ENCODE measurements at places on chromosomes 3 and 15. TPM values are rescaled to one million over a fixed set of nuclear protein-coding genes. Genes with fewer than 3 reads are reported as not detected.
A peak's percentile ranks its signal among the peaks of the same experiment; 100 is the strongest.

GRCh38 chr3:49914906-49915305 is 11.2 kb upstream of the MST1R start:
- DNase-seq: no peak

- DNase-seq: no peak
Observed at GRCh38 chr3:8653800-8654408, 9.3 kb upstream of the SSUH2 start.

- DNase-seq: no peak
Observed at GRCh38 chr15:87827131-87827530, 429.4 kb downstream of the NTRK3 start.

- no peak for DNase-seq
Observed at GRCh38 chr3:16171009-16171408, 3.5 kb upstream of the GALNT15 start.

- DNase-seq: no peak
Observed at GRCh38 chr3:82561784-82562183, 800.3 kb upstream of the GBE1 start.

DNA sequence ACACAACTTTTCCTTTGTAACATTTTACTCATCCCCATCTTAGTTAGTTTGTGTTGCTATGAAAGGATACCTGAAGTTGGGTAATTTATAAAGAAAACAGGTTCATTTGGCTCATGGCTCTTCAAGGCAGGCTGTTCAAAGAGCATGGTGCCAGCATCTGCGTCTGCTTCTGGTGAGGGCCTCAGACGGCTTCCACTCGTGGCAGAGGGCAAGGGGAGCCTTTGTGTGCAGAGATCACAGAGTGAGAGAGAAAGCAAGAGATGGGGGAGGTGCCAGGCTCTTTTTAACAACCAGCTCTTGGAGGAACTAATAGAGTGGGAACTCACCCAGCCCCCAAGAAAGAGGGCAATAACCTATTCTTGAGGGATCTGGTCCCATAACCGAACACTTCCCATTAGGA is 23.1 kb downstream of the PLA2G4F start:
- DNase-seq: no peak

DNA sequence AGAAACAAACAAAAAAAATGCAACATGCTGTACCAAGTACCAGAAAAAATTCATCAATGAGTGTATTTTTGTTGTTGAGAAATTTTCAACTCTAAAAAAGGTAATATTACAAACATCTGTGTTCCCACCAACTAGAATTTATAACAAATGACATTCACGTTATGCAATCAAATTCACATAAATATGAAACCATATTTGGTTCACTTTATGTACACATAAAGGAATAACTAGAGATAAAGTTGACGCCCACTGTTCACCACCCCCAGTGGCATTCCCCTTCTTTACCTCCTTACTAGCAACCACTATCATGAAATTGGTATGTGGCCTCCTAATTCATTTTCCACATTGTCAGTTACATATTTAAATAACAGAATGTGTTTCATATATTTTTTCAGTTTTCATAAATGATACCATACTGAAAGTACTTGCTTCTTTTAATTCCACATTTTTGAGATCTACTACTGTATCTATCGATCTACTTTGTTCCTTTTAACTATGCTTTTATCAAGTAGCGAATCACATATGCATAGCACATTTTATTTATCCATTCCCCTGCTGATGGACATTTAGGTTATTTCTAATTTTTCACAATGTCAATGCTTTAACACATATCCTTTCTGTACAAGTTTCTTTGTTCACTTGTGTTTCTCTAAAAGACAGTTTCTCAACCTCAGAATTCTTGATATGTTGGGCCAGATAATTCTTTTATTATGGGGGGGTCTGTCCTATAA is 34.5 kb downstream of the TBC1D5 start:
- no peak for DNase-seq

DNA sequence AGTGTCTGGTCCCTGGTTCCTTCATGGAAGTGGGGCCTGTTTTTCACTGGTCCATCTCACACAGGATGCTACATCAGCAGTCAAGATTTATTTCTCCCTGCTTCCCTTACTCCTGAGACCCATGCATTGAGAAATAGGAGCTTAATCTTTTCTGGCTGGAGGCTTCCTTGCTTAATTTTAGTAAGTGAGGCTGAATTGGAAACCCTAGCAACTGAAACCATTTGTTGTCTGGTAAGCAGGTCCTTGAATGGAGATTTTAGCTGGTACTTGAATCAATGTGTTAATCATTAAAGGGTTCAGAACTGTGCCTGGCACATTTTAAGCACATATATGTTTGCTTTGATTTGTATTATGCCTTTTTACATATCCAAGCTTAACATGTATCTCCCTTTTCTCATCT is 20.2 kb upstream of the MEF2A start:
- DNase-seq: no peak

GRCh38 chr3:119809249-119810017 is 27.5 kb downstream of the NR1I2 start:
- DNase-seq: no peak

DNA sequence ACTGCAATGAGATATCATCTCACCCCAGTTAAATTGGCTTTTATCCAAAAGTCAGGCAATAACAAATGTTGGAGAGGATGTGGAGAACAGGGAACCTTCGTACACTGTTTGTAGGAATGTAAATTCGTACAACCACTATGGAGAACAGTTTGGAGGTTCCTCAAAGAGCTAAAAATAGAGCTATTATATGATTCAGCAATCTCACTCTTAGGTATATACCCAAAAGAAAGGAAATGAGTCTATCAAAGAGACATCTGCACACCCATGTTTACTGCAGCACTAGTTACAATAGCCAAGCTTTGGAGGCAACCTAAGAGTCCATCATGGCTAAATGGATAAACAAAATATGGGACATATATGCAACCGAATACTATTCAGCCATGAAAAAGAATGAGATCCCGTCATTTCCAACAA is 68.0 kb upstream of the HES1 start:
- no peak for DNase-seq

DNA sequence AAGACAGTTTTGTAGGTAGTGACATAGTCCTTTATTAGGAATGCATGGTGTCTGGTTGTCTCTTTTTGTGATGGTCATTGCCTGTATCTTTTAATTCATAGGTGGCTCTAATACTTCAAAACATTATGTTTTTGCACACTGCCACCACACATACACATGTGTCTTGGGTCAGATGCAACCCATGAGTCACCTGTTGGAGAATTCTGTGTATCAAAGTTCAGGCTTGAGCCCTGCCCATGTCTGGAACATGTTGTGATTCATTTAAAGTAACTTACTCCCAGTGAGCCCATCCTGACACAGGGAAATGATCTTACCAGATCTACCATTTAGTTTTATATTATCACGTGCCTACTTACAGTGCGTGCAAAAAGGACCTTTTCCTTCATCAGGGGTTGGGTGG is 142.7 kb downstream of the GHSR start:
- DNase-seq: no peak

- peak; percentile 7 for DNase-seq
Observed at GRCh38 chr15:89171136-89172072, 50.0 kb downstream of the RLBP1 start.

- DNase-seq: no peak
Observed at GRCh38 chr3:167323572-167323971, 56.5 kb downstream of the ZBBX start.

The CPLX3 gene
- total RNA-seq: not detected

- no peak for DNase-seq
Observed at GRCh38 chr3:60514866-60515265, 736.4 kb downstream of the FHIT start.

The LRRC49 gene
- 0.62 TPM for total RNA-seq

The AGBL1 gene
- total RNA-seq: not detected

GRCh38 chr15:42549741-42550392 is 1.2 kb downstream of the HAUS2 start:
- no peak for DNase-seq

GRCh38 chr3:775178-775880 is 317.5 kb upstream of the CNTN6 start:
- DNase-seq: no peak

The GPR176 gene
- 0.20 TPM for total RNA-seq

- no peak for DNase-seq
Observed at GRCh38 chr15:61528581-61528910, 299.4 kb upstream of the RORA start.

DNA sequence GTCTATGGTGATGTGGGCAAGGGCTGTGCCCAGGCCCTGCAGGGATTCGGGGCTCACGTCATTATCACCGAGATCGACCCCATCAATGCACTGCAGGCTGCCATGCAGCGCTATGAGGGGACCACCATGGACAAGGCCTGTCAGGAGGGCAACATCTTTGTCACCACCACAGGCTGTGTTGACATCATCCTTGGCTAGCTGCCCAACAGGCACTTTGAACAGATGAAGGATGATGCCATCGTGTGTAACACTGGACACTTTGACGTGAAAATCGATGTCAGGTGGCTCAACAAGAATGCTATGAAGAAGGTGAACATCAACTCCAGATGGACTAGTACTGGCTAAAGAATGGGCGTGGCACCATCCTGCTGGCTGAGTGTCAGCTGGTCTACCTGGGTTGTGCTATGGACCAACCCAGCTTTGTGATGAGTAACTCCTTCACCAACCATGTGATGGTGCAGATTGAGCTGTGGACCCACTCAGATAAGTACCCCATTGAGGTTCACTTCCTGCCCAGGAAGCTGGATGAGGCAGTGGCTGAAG is 6.1 kb upstream of the USP8 start:
- no peak for DNase-seq

DNA sequence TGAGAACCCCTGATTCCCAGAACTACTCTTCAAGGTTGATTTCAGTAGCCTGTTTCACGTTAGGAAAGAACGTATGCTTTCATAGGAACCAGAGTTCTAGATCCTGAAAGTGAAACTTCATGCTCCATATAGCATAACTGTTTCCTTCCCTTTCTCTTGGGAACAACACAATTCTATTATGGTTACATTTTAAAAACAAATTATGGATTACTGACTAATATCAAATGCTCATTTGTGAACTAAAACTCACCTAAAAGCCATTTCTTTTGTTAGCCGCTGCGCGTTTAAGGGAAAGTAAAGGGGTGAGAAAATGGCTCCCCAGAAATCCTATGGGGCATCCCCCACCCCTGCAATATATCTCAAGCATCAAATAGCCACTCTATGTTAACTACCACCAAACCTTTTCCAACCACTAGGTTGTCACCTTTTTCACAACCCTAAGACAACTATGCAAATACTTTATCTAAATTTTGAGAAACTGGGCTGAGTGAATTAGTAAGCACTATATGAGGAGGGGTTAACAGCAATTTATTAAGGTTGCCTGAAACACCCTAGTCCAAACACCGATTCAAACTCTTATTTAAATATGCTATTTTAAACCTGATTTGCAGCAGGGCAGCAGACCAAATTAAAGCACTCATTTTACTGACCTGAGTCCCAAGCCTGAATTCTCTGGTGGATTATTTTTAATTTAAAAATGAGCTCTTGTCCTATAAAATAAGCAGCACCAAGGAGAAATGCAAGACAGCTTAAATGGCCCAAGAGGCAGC is 2.4 kb downstream of the SIAH2 start:
- DNase-seq: peak; percentile 22

The SERPINI2 gene
- total RNA-seq: not detected

DNA sequence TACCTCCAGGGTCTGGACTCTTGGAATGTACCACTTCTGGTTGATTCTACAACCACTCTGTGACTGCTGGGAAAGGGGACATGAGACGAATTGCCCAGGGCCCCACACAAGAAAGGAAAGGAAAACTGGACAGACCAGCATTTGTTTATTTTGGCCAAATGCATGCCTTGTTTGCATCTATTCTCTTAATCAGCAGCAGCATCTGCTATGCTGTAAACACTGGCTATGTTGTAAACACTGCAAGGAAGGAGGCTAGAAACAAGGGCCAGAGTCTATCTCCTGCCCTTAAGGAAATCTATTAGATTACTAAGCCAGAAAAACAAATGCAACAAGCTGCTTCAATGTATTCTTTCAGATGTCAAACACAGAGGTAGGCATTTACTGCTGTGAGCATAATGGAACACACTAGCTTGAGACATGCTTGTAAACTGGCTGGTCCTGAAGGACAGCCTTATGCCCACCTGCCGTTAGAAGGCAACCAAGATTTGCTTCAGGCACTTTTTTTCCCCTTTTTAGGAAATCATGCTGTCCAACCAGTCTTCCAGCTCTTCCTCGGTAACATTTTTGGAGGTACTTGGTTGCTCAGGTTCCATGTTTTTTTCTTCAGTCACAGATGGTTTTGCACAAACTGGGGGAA is 102.1 kb upstream of the CHRM5 start:
- no peak for DNase-seq

GRCh38 chr3:152389316-152389934 is 120.7 kb downstream of the MBNL1 start:
- no peak for DNase-seq

The DLL4 gene
- total RNA-seq: not detected

GRCh38 chr3:10596746-10597448 is 91.5 kb upstream of the ATP2B2 start:
- no peak for DNase-seq

DNA sequence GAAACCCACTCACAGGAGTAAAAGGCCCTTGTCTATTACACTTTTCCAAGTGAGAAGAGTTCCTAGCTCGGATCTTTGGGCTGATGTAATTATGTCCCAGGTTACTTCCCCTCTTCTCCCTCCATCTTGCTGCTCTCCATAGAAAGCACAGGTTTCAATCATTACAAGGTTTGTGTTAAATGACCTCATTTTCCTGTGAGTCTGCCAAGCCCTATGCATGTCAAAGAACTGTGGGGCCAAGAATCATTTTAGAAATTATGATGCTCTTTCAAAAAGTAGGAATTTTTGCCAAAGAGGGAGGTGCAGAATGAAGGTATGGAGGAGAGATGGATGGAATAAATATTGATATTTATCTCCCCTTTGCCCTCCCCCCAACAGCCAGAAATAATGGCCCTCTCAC is 129.3 kb upstream of the TPM1 start:
- DNase-seq: no peak

The SPATA12 gene
- not detected for total RNA-seq

- no peak for DNase-seq
Observed at GRCh38 chr3:136067211-136067610, 101.7 kb downstream of the PPP2R3A start.

The DAZL gene
- total RNA-seq: 0.18 TPM

DNA sequence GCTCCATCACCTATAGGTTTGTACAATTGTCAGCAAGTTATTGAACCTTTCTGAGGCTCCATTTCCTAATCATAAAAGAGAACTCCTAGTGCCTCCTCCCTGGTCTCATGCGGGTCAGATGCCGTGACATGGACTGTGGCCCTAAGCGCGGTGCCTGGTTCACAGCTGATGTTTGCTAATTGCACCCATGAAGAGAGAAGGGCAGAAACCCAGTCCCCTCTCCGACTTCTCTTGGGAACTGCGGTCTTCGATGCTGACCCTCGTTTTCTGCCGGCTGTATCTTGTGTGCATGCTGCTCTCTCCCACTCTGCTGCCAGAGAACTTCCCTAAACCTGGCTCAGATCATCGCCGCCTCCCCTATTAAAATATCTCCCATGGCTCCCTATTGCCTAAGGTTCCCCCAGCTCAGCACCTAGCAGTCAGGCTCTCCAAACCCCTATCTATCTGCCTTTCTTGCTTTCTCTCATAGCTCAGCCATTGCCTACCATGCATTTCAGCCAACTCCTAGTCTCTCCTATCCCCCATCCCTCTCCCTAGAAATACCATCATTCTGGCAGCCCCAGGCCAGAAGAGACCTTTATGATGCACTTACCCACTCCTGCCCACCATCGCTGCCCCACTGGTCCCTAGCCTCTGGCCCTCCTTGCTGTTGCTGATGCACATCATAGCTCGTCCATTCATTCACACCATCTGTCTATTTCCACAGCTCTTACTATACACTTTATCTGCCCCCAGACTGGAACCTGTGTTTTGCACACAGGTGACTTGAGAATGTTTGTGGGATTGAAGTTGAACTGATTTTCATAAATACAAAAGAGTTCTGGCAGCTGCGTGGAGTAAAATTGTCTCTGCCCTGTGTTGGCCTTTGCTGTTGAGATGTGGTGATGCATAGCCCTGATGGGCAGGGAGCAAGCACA is 6.6 kb downstream of the ISG20 start:
- DNase-seq: no peak

The FXR1 gene
- 135 TPM for total RNA-seq

Data from CD8-positive, alpha-beta memory T cell (primary cell).